Activated CD4-positive, alpha-beta T cell treated with anti-CD3 and anti-CD28 coated beads, Interleukin-2, amount 10 ng/mL, durations not matched to agents 24 days and 14 days (primary cell): ENCODE measurements at places on chromosomes 6 and 20. TPM values are rescaled to one million over a fixed set of nuclear protein-coding genes. Genes with fewer than 3 reads are reported as not detected.

DNA sequence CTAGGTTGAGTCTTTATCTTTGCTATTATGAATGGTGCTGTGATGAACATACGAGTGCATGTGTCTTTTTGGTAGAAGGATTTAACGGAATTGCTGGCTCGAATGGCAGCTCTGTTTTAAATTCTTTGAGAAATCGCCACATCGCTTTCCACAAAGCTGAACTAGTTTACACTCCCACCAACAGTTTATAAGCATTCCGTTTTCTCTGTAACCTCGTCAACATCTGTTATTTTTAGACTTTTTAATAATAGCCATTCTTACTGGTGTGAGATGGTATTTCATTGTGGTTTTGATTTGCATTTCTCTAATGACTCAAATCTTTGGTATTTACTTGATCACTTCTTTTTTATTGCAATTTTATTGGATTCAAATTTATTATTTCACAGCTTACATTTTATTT lies 117.4 kb upstream of the HDGFL1 start:
- H3K27ac ChIP-seq = no peak overlapping the region
- no peak overlapping the region for H3K4me3 ChIP-seq
- no peaks in the 10 kb centered on the region for H3K27me3 ChIP-seq
- DNase-seq = no peak
- H3K4me1 ChIP-seq = no peaks in the 10 kb centered on the region

- no peaks in the 10 kb centered on the region for H3K36me3 ChIP-seq
- peak overlapping the region; percentile 38 for H3K27ac ChIP-seq
- DNase-seq = peak; percentile 83
- H3K27me3 ChIP-seq = peaks cover 5% of the 10 kb centered on the region
These were observed 50.9 kb upstream of the FAM184A start for GRCh38 chr6:119129148-119129967.

DNA sequence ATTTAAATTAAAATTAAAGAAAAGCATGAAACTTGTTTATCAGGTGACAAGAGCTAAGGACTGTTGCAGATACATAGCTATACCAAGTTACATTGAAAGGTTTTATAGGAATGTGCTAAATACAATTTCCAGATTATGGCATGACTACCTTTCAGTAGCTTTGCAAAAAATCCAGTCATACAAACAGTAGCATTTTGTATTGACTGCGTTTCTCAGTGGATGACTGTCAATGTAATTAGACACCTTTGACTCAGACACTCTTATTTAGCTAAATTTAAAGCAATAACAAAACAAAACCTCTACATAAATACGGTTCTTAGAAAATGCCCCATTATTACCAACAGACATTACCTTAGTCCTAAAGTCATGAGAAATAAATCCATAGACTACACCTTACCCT lies 275.8 kb upstream of the RUNX2 start:
- peaks cover 23% of the 10 kb centered on the region for H3K4me1 ChIP-seq
- H3K36me3 ChIP-seq = peaks cover 7% of the 10 kb centered on the region

DNA sequence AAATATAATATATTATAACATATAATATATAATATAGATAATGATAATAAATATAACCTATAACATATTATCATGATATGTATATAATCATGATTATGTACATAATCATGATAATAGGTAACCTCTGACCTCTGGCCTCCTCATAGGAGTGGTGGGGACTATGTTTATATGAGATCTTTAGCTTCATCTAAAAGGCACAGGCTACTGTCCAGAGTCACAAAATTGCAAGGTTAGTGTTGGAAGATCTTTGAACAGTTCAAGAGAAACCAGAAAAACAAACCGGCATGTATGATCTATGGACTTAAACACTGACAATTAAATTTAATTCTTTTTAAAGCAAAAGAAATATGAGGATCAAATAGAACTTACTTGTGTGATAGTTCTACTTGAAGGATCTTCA lies 55.7 kb upstream of the TINAG start:
- H3K27ac ChIP-seq = no peak overlapping the region
- H3K36me3 ChIP-seq = no peaks in the 10 kb centered on the region
- H3K4me3 ChIP-seq = no peak overlapping the region
- DNase-seq = no peak
- H3K27me3 ChIP-seq = no peaks in the 10 kb centered on the region

- no peaks in the 10 kb centered on the region for H3K36me3 ChIP-seq
- no peak for DNase-seq
- no peak overlapping the region for H3K27ac ChIP-seq
- no peaks in the 10 kb centered on the region for H3K27me3 ChIP-seq
- H3K4me1 ChIP-seq = no peaks in the 10 kb centered on the region
These were observed 33.3 kb upstream of the THBS2 start for GRCh38 chr6:169286961-169287360.

GRCh38 chr20:47843886-47844567 lies 58.7 kb upstream of the SULF2 start:
- no peak for DNase-seq
- no peak overlapping the region for H3K27ac ChIP-seq
- H3K27me3 ChIP-seq = no peaks in the 10 kb centered on the region
- H3K36me3 ChIP-seq = no peaks in the 10 kb centered on the region
- no peak overlapping the region for H3K4me3 ChIP-seq

DNA sequence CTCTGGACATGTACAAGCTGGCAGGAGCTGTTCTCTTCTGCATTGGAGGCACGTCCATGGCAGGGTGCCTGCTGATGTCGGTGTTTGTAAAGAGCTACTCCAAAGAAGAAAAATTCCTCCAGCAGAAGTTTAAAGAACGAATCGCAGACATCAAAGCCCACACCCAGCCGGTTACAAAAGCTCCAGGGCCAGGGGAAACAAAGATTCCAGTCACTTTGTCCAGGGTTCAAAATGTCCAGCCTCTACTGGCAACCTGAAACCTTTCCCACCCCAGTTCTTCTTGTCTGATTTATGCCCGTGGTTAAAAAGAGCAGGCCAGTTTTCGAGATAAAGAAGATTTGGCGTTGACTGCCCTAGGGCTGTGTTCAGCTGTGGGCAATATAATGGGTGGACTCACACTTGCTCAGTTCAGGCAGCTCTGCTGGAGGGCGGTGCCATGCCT lies 19.7 kb downstream of the NRSN1 start:
- no peaks in the 10 kb centered on the region for H3K27me3 ChIP-seq
- no peaks in the 10 kb centered on the region for H3K36me3 ChIP-seq
- H3K4me1 ChIP-seq = no peaks in the 10 kb centered on the region

DNA sequence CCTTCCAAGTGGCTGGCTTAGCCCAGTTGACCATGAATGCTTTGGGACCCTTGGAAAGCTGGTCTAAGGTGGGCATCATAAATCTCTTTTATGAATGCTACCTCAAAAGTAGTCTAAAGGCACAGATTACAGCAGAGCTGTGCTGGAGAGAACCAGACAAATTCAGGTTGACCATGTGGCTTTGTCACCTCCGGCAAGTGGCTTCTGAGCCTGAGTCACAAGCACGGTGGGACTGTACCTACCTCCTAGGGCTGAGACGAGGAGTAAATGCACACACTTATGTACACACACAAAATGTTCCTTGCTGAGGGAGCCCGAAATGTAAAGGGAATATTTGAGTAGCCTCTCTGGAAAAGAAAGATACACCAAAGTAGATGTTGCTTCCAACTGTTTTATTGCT lies 155.9 kb downstream of the NFATC2 start:
- peak overlapping the region; percentile 81 for H3K27ac ChIP-seq
- H3K27me3 ChIP-seq = no peaks in the 10 kb centered on the region
- peak; percentile 72 for DNase-seq
- peaks cover 64% of the 10 kb centered on the region for H3K36me3 ChIP-seq
- H3K4me1 ChIP-seq = peaks cover 69% of the 10 kb centered on the region

DNA sequence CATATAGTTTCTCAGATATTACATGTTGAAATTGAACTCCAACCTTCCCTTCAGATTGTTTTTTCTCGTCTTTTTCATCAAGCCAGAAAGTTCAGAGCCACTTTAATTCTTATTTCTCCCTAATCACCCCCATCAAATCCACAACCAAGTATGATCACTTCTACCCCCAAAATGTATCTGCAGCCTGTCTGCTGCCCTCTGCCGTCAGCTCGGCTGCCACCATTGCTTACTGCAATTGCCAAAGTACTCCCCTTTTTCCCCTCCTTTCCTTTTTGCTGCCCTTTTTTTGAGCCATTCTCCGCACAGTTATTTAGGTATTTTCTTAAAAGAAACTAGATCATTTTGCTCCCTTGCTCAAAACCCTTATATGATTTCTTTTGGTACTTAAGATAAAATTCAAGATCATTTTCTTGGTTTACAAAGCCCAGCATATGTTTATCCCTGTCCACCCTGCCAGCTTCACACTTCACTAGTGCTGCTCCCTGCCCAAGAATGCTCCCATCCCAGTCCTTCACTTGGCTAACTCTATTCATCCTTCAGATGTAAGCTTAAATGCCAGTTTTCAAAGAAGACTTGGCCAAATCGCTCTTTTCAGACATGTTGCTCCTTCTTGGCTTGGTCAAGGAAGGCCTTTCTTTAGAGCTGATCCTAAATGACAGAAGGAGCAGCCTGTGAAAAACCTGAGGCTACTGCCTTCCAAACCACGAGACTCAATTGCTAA lies 63.7 kb downstream of the SH3BGRL2 start:
- H3K4me1 ChIP-seq = no peaks in the 10 kb centered on the region
- H3K36me3 ChIP-seq = no peaks in the 10 kb centered on the region

DNA sequence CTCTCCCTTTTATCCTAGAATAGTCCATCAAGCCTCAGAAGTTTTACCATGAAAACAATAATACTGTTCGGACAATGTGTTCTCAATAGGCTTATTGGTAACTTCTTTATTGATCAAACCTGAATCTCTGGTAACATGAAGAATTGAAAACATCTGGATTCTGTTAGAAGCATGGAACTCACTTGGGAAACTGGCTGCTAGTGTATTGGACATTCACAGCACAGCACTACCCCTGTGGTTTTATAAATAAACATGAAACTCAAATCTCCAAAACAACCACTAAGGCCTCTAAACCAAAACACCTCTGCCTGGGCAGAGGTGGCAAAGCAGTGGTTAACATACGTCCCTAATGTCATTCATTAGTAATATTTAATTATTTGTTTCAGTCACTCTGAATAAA lies 157.6 kb upstream of the KCNQ5 start:
- no peaks in the 10 kb centered on the region for H3K36me3 ChIP-seq
- no peaks in the 10 kb centered on the region for H3K4me1 ChIP-seq
- peaks cover 4% of the 10 kb centered on the region for H3K27me3 ChIP-seq
- H3K4me3 ChIP-seq = no peak overlapping the region
- no peak for DNase-seq

DNA sequence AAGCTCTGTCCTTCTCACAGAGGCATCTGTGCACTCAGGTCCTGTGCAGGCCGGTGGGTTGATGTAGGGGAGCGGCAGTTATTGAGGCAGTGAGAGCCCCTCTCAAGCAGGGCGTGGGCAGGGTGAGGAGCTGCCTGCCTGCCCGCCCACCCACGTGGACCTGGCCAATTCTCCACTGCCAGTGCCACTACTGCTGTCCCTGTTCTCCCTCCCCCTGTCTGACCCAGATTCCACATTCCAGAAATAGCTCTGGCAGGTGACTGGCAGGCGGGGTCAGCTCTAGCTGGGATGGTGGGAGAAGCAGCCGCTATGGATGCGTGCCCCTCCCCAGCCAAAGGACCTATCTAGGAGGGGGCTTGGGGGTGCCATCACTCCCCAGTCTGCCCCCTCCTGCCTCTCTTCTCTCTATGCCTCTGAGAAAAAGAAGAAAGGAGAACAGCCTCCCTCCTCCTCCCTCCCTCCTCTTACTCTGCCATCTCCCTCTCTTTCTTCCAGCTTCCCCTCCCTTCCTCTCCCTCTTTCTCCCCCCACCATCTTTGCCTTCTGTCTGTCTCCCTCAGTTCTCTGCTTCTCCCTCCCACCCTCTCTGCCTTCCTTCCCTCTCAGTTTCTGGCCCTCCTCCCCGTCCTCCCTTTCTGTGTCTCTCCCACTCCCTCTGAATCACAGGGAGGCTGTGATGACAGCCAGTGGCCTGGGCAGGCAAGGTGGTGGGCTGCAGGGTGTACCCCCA lies 86.5 kb upstream of the MYL9 start:
- H3K36me3 ChIP-seq = no peaks in the 10 kb centered on the region
- no peaks in the 10 kb centered on the region for H3K4me1 ChIP-seq
- H3K27me3 ChIP-seq = peaks cover 13% of the 10 kb centered on the region
- no peak overlapping the region for H3K4me3 ChIP-seq

DNA sequence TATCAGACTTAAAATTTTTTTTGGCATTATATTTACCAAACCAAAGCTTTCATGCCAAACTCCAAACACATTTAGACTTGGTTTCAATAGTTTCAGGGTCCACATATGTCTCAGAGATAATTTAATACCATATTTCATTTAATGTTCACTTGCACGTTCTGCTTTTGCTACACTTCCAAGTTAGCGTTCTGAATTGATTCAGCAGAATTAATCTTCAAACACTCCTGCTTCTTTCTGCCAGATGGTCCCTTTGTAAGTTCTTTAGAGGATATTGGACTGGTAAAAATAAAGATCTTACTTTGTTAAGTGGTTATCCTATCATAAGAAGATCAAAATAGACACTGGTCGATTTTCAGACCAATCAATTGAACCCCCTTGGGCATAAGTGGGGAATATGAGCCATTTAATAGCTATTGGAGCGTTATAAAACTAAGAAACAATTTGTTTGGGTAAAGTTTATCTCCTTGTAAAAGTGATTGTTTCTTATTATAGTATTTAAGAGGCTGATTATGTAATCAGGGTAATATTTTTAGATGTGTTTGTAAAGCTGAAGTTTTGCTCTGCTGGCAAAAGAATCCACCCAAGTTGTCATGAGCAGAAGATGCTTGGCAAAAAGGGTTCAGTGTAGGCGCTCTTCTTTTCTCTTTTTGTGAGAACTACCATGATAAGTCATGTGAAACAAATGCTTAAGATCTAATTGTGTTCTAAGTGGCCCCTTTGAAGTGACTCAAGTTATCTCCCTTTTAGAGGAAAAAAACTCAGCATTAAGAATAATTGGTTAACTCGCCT lies 92.2 kb downstream of the MCHR2 start:
- no peak for DNase-seq
- no peaks in the 10 kb centered on the region for H3K4me1 ChIP-seq
- no peak overlapping the region for H3K4me3 ChIP-seq
- H3K27ac ChIP-seq = no peak overlapping the region
- no peaks in the 10 kb centered on the region for H3K36me3 ChIP-seq

GRCh38 chr6:168208854-168209253 lies 110.7 kb downstream of the DACT2 start:
- no peaks in the 10 kb centered on the region for H3K27me3 ChIP-seq
- no peaks in the 10 kb centered on the region for H3K36me3 ChIP-seq
- DNase-seq = no peak

DNA sequence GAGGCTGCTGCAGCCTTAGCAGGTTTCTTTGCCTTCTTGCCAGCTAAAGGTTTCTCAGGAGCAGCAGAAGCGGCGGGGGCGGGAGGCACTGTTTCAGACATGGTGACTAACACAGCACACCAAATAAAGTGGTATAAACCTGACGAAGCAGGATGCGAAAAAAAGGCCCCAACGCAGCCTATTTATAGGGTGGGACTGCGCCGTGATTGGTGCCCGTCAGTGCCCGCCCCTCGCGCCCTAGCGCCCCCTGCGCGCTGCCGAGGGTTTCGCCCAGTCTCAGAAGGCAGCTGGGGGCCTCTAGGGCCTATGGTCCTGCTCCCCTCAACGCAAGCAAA lies 55.0 kb downstream of the TRIM38 start:
- H3K27ac ChIP-seq = peak overlapping the region; percentile 96
- peaks cover 2% of the 10 kb centered on the region for H3K36me3 ChIP-seq
- no peaks in the 10 kb centered on the region for H3K27me3 ChIP-seq

MC3R gene
- total RNA-seq = not detected in 2 replicates

TFEB gene
- 14.1 and 14.9 TPM in 2 replicates for total RNA-seq

TULP1 gene
- not detected in 2 replicates for total RNA-seq

UBE2V1 gene
- 142 and 153 TPM in 2 replicates for total RNA-seq

TSPO2 gene
- total RNA-seq = not detected in 2 replicates

MLIP gene
- not detected in 2 replicates for total RNA-seq
